ENCODE measurements at places on chromosomes 2 and 18. TPM values are rescaled to one million over a fixed set of nuclear protein-coding genes. Genes with fewer than 3 reads are reported as not detected.

DNA sequence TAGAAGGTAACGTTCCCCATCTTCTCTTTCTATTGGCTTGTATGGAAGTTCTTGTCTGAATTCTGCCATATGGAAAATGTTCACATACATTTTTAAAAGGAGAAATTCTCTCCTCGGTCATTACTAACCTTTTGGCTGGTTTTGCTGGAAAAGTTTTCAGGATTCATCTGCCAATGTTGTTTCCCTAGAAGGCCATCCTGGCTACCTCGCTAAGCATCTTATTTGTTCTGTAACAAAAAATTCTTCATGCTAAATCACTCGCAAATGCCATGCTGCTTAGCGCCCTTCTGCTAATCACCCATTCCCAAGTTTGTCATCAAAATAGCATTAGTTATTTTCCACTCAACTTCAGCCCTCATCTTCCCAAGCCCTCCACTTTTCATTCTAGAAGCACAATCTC lies 262.0 kb downstream of the SLC8A1 start:
- no peak for DNase-seq

DNA sequence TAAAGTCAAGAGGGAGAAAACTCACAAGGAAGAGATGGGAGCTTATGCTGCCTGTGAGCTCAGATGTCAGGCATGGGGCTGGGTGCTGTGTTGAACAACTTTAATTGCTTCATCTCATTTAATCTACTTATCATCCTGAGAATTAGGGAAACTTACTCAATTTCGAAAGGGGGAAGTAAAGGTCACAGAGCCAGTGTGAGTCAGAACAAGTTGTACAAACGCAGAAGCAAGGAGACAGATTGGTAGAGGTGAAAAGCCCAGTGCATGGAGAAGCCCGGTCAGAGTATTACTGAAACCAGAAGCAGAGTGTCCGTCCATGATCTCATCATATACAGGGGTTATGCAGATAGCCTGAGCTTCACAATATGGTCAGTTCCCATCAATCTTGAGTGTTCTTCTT lies 281.1 kb upstream of the POU3F3 start:
- no peak for DNase-seq

DNA sequence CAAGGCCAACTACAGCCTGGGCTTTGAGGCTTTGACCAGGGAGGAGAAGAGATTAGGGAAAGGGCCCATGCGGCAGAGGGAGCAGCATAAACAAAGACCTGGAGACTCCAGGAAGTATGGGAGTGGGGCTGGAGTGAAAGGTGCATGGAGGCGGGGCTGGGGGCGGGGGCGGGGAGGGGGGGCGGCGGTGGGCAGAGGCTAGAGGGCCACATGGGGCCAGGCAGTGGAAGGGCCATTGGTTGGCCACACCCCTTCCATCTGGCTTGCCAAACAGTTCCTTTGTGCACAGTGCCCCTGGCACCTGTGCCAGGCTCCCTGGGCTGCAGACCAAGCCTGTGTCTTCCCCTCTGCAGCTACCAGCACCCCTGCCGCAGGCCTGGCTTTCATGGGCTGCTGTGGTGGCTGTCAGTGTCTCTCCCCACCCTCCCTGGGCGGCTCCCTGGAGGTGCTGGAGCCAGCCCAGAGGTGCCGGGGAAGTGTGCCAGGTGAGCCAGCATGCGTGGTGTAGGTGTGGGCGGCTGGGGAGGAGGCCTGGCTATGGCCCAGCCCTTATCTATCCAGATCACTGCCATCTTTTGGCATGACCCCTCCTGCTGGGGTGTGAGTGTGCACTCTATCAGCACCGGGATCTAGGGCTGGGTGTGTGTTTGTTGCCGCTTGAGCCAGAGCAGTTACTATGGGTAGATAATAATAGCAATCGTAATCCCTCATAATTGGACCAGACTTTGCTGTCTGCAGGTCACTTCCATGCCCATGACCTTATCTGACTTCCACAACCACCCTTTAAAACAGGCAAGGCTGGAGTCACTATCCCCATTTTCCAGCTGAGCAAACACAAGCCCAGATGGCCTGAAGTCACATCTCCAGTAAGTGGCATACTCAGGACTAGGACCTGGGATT lies 30.5 kb downstream of the DNMT3A start:
- no peak for DNase-seq

- no peak for DNase-seq
These were observed 12.1 kb downstream of the ST8SIA3 start for GRCh38 chr18:57364460-57364859.

DNA sequence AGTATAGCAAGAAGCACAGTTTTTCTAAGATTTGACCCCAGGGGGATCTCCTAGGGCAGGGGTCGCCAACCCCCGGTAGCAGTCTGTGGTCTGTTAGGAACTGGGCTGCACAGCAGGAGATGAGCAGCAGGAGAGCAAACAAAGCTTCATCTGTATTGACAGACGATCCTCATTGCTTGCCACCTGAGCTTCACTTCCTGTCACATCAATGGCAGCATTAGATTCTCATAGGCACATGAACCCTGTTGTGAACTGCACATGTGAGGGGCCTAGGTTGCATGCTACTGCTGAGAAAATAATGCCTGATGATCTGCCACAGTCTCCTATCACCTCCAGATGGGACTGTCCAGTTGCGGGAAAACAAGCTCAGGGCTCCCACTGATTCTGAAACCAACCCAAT lies 136.2 kb downstream of the RGPD3 start:
- no peak for DNase-seq

NAT8 gene
- not detected for total RNA-seq

HDAC4 gene
- 34.1 TPM for total RNA-seq

DNA sequence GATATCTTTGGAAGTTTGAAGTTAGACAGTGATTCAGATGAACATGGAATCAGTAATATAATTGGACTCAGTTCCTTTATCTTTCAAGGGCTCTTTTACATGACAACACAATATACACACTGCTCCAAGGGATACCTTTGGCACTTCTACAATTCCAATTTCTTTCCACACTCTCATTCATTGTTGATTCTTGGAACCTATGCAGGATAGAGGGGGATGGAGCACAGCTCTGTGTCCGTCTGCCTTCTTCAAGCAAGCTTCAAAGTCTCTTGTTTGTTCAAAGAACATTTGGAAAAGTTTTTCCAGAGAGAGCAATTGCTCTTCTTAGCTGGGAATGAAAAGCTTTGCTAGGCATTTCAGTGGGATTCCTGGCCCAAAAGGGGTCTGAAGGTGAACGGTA lies 276.2 kb upstream of the ZEB2 start:
- no peak for DNase-seq

DNA sequence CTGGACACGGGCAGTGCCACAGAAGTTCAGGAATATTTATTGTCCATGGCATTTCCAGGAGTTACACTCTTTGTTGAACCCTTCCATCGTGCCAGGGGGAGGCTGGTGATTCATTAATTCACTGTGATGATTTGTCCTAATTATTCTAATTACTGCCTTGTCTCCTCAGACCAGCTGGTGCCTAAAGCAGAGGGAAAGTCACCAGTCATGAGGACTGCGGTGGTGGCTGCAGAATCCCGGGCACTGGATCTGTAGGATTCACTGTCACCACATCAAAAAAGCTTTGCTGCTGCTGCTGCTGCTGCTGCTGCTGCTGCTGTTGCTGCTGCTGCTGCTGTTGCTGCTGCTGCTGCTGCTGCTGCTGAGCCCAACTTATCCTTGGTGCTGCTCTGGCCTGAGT lies 908.2 kb downstream of the TSN start:
- no peak for DNase-seq

GRCh38 chr2:64327510-64328414 lies 126.2 kb upstream of the LGALSL start:
- peak; percentile 65 for DNase-seq

- DNase-seq, result no peak
These were observed 88.8 kb downstream of the EPAS1 start for GRCh38 chr2:46385786-46386577.

DNA sequence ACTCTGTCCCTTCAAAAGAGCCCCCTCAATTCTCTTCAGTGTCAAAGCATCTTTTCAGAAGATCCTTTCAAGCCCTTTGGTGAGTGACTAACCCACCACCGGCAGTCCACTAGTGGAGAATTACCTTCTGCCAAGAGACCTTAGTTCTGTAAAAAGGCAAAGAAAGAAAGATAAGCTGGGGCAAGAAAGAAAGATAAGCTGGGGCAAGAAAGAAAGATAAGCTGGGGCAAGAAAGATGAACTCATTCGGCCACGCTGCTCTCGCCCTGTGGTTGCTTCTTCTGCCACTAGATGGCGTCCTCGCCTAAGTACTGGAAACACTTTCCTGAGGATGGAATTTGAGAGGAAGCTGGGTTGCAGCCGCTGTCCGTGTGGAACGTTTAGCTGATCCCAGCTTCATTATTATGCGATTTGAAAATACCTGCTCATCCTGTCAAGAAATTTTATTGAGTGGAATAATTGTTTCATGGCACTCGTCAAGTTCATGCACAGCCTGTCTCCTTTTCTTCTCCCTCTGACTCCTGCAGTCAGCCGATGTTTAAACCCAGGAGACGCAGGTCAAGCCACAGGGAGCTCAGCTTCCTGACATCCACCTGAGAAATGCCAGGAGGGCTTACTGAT lies 17.3 kb upstream of the ANXA4 start:
- peak; percentile 95 for DNase-seq

GRCh38 chr18:77105680-77106079 lies 26.9 kb downstream of the MBP start:
- DNase-seq, result no peak

- no peak for DNase-seq
These were observed 409.8 kb downstream of the ZNF521 start for GRCh38 chr18:24942144-24942543.

EGR4 gene
- total RNA-seq, result 0.33 TPM

- no peak for DNase-seq
These were observed 8.5 kb upstream of the SP140L start for GRCh38 chr2:230318190-230319121.

GRCh38 chr18:58132595-58133261 lies 88.7 kb downstream of the NEDD4L start:
- no peak for DNase-seq

METAP1D gene
- total RNA-seq, result 4.2 TPM

GPR55 gene
- 2.6 TPM for total RNA-seq

GRCh38 chr2:113291191-113291590 lies 12.5 kb upstream of the PAX8 start:
- no peak for DNase-seq

IDH1 gene
- 19.4 TPM for total RNA-seq

GRCh38 chr2:220127311-220127710 lies 499.9 kb downstream of the SLC4A3 start:
- DNase-seq, result no peak

Data from activated naive CD4-positive, alpha-beta T cell treated with anti-CD3 and anti-CD28 coated beads, Interleukin-2, amount 50 U/mL, for 72 hours (primary cell).